OCI-M1 (cell line): ENCODE measurements at places on chromosomes 13 and 19.

GRCh38 chr13:97116754-97117153, 105.4 kb upstream of the MBNL2 start:
- no peak for DNase-seq

GRCh38 chr13:73421310-73421912, 362.6 kb downstream of the KLF5 start:
- no peak for DNase-seq

DNA sequence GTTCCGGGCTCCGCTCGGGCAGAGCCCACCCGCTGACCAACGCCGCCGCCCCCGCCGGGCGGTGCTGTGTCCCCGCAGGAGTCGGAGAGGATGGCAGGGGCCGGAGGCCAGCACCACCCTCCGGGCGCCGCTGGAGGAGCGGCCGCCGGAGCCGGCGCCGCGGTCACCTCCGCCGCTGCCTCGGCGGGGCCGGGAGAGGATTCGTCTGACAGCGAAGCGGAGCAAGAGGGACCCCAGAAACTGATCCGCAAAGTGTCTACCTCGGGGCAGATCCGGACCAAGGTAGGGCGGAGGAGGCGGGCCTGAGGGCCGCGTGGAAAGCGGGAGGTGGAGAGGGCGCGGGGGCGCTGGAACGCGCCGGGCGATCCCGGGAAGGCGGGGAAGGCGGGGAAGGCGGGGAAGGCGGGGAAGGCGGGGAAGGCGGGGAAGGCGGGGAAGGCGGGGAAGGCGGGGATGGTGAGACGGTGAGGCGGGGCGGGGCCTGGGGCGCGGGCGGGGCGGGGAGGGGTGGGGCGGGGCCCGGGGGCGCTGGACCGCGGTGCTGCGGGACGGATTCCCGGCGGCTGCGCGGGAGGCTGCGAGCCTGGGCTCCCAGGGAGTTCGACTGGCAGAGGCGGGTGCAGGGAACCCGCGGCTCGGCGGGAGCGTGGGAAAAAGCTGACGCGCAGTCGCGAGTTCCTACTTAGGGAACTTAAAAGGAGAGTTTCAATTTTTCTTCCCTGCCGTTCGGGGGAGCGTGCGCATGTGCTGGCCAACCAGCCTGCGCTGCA, 421 bp downstream of the DGKH start:
- peak; percentile 37 for DNase-seq

DNA sequence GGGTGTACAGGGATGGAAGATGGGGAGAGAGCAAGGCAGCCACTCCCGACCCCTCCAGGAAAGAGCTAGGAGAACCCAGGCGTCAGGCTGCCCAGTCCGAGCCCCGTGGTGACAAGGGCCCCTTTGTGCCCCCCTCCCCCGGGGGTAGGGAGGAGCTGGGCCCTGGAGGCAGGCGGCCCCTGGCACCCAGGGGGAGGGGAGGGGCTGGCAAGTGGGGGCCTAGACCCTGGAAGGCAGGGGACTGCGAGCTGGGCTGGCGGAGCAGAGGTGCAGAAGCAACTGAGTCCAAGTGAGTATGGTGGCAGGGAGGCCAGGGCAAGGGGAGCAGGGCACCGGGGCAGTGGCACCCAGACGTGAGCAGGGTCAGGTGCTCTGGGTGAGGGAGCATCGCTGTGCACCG, at the start of gene MAG:
MAG (plus strand) TSS at position 246 of the 400 bp plus-strand sequence. CDS start 3,248 bp downstream, outside the sequence.
- DNase-seq: no peak

- peak; percentile 90 for DNase-seq
Measured at GRCh38 chr19:6801485-6802086, 29.1 kb downstream of the VAV1 start.

DNA sequence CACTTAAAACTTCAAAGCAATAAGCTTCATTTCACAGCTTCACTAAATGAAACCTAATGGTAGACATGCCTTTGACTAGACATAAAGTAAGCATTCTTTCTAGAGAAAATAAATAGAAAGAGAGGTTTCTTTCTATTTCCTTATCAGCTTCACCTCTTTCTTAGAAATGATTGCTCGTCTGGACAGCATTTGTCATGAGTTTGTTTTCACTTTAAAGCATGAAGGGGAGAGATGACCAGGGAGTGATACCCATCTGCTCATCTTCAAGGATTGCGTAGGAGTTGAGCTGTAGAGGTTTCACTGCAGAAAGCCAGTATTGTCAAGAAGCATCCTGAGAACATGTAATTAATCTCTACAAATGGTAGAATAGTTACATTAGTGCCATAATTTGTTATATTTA, 61.3 kb downstream of the COL4A2 start:
- DNase-seq: peak; percentile 46

GRCh38 chr13:98490866-98491265, 86.0 kb downstream of the STK24 start:
- DNase-seq: no peak

GRCh38 chr13:95749545-95749944, 72.6 kb downstream of the DNAJC3 start:
- no peak for DNase-seq

GRCh38 chr19:2602391-2603181, 99.9 kb downstream of the GNG7 start:
- no peak for DNase-seq

DNA sequence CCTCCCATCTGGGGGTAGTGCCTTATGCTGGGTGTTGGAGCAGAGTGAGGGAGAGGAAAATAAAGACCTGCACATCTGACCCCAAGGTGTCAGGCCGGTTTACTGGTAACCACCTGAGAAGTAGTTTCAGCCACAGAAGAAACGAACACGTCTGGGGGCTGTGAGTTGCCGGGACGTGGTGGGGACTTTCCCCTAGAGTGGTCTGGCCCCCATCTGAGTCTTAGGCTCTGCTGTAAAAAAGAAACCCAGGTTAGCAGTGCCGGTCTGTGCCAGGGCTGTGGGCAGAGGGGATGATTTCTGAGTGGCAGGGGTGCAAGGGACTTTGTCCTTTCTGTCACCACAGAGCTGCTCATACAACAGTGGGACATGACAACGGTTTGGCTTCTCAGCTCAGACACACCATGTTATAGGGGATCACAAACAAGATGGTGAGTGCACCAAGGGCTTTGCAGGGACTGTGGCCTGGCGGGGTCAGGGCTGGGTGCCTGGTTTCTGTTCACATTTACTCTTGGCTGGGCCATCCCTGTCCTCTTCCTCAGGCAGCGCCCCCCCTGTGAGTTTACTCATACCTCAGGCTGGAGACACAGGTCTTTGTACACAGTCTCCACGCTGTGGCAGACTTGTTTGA, 9.0 kb downstream of the GCDH start:
- no peak for DNase-seq

GRCh38 chr13:61765181-61765742, 349.6 kb upstream of the PCDH20 start:
- no peak for DNase-seq

GRCh38 chr19:56347163-56347778, 32.6 kb upstream of the ZSCAN5A start:
- DNase-seq: peak; percentile 60

DNA sequence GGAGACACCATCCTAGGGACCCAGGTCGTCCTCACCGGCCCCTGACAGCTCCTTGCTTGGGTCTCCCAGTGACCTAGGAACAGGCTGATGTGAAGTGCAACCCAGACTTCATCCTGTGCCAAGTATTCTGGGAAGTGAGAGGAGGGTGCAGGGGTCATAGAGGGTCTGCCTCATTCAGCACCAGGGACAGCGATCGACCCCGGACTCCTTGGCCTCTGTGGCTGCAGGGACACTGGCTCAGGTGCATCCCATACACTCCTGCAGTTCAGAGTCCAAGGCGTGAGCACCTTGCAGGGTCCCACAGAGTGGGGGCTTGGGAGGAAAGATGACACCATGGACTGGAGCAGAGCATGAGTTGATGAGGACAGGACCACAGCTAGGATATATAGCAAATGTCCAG, 10.0 kb upstream of the OR10H2 start:
- peak; percentile 0 for DNase-seq

DNA sequence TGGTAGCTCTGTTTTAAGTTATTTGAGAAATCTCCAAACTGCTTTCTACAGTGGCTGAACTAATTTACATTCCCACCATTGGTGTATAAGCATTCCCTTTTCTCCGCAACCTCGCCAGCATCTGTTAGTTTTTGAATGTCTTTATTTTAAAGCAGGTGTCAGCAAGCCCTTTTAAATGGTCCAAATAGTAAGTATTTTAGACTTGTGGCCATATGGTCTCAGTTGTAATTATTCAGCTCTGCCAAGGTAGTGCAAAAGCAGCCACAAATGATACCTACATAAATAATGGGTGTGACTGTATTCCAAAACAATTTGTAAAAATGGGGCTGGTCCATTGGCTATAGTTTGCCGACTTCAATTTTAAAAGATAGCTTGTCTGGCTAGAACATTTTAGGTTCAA, 58.7 kb upstream of the TMTC4 start:
- no peak for DNase-seq

DNA sequence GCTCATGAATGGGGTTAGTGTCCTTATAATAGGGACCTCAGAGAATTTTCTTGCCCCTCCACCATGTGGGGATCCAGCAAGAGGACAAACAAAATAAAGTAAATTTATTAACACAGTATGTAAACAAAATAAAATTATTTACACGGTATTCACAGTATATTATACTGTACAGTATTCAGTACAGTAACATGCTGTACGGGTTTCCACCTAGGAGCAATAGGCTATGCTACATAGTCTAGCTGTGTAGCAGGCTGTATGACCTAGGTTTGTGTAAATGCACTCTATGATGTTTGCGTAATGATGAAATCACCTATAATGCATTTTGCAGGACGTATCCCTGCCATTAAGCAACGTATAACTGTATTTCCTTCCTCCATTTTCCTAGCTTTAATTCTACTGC, 11.8 kb upstream of the DIAPH3 start:
- no peak for DNase-seq

DNA sequence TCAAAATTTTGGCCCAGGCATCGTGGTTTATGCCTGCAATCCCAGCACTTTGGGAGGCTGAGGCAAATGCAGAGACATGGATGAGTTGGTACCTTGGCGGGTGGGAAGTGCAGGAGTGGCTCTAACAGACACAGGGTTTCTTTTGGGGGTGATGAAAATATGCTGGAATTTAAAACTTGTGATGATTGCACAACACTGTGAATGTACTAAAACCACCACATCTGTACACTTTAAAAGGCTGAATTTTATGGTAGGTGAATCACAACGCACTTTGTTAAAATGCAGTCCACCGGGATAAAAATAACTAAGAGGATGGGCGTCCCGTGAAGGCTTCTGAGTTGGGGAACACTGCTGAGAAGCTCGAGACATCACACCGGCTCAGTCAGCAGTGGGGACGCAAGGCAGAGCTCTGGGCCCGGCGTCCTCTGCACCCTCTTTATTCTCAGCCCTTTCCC, 47.1 kb downstream of the MLLT1 start:
- no peak for DNase-seq

DNA sequence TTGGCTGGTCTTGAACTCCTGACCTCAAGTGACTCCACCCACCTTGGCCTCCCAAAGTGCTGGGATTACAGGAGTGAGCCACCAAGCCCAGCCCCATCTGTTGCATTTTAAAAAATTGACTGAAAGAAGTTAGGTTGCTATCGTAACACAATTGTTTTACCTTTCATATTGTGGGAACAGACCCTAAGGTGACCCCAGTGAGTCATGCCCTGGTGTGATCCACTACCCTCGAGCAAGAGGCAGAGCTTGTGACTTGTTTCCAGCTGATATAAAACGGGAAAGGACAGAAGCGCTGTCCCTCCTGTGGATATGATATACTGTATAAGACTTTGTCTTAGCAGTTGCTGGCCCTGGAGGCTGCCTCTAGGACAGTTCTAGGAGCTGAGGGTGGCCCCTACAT, 308.6 kb downstream of the HS6ST3 start:
- DNase-seq: no peak

GRCh38 chr19:33499248-33499647, 22.3 kb downstream of the PEPD start:
- no peak for DNase-seq

- DNase-seq: no peak
Measured at GRCh38 chr13:39542361-39542760, 60.6 kb downstream of the LHFPL6 start.

GRCh38 chr13:38498271-38498670, 148.6 kb downstream of the UFM1 start:
- DNase-seq: no peak

- DNase-seq: no peak
Measured at GRCh38 chr13:35792911-35793310, 316.4 kb upstream of the MAB21L1 start.

GRCh38 chr19:54457773-54458647, 5.6 kb downstream of the LENG9 start:
- no peak for DNase-seq

DNA sequence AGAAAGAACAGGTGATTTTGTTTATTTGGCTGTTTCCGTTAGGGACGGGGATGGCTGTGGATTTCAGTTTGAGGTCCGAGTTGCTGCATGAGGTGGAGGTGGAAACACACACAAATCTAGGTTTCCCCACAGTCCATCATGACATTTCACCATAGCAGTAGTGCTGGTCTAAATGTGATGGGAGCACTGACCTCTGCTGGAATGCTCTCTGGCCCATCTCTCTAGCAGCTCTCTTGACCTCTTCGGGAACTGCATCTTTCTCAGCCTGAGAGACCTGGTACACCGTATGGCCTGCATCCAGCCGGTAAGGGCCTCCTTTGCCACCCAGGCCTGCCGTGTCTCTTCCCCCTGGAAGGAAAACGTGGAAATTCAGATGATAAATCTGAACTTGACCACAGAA, 154.0 kb downstream of the RGCC start:
- no peak for DNase-seq

DNA sequence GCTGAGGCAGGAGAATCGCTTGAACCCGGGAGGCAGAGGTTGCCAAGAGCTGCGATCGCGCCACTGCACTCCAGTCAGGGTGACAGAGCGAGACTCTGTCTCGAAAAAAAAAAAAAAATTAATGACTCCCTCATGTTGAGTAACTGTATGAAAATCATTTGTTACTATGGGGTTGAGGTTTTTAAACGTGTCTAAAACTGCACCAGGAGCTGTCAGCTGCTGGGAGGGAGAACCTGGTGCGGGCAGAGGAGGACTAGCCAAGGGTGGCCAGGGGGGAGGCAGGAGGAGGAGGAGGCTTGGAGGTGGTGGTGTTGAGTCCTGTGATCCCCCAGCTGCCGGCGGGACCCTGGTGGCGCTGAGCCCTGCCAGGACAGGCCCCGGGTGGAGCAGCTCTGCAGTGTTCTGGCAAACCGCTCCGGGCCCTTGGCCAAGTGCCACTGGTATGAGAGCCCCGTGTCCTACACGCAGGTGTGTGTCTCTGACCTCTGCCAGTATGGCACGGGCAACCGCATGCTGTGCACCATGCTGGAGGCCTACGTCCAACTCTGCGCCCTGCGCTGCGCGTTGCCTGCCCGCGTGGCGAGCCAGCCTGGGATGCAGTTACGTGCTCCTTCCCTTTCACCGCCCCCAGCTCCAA, 17.1 kb upstream of the FXYD3 start:
- DNase-seq: no peak

- no peak for DNase-seq
Measured at GRCh38 chr13:101248739-101249514, 167.4 kb downstream of the NALCN start.

DNA sequence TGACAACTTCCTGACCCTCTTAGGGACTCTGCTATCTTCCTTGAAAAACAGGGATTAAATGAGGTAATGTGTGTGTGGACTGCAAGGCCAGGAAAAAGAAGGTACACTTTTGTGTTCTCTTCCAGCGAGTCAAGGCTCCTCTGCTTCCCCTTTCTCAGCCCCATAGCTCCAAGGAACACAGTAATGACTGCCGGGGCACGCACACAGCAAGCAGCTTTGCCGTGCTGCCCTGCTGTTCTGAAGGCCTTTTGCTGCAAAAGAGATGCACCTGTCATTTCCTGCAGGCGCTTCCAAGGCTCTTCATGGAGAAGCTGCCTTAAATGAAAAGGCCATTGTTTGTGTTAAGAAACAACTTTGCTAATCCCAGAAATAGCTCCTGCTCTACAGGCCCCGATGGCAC, 84.6 kb downstream of the CYSLTR2 start:
- no peak for DNase-seq

GRCh38 chr13:50071379-50071778, 56.1 kb downstream of the KCNRG start:
- DNase-seq: peak; percentile 27
